Stomach (tissue), 19 donors: ENCODE measurements at places on chromosomes 1 and 21. TPM values are rescaled to one million over a fixed set of nuclear protein-coding genes. Genes with fewer than 3 reads are reported as not detected.

S1PR1 gene
- 8.4 TPM for polyA plus RNA-seq

OR2L8 gene
- polyA plus RNA-seq = not detected

IVL gene
- not detected for polyA plus RNA-seq

RAB3B gene
- 0.13 TPM for polyA plus RNA-seq

DPT gene
- 60.3 TPM for polyA plus RNA-seq

RIPPLY3 gene
- polyA plus RNA-seq = not detected

GSTM1 gene
- 0.23 TPM for polyA plus RNA-seq

C1orf185 gene
- polyA plus RNA-seq = not detected

MNDA gene
- 1.3 TPM for polyA plus RNA-seq

OR2L2 gene
- polyA plus RNA-seq = not detected

F13B gene
- not detected for polyA plus RNA-seq

TCHH gene
- not detected for polyA plus RNA-seq

GJB3 gene
- 3.1 TPM for polyA plus RNA-seq
